ENCODE measurements at places on chromosomes 16 and 17. TPM values are rescaled to one million over a fixed set of nuclear protein-coding genes. Genes with fewer than 3 reads are reported as not detected.

- H3K4me3 ChIP-seq, result no peak overlapping the region
- no peaks in the 10 kb centered on the region for H3K27me3 ChIP-seq
- H3K4me1 ChIP-seq, result peaks cover 45% of the 10 kb centered on the region
- H3K36me3 ChIP-seq, result no peaks in the 10 kb centered on the region
Observed at GRCh38 chr17:50945779-50946222, 79.6 kb upstream of the TOB1 start.

- H3K36me3 ChIP-seq, result no peaks in the 10 kb centered on the region
- H3K4me3 ChIP-seq, result no peak overlapping the region
- no peaks in the 10 kb centered on the region for H3K4me1 ChIP-seq
- DNase-seq, result no peak
Observed at GRCh38 chr17:71068408-71068750, 899.0 kb downstream of the KCNJ2 start.

PROCA1 gene
- total RNA-seq, result 4.7 TPM

DNA sequence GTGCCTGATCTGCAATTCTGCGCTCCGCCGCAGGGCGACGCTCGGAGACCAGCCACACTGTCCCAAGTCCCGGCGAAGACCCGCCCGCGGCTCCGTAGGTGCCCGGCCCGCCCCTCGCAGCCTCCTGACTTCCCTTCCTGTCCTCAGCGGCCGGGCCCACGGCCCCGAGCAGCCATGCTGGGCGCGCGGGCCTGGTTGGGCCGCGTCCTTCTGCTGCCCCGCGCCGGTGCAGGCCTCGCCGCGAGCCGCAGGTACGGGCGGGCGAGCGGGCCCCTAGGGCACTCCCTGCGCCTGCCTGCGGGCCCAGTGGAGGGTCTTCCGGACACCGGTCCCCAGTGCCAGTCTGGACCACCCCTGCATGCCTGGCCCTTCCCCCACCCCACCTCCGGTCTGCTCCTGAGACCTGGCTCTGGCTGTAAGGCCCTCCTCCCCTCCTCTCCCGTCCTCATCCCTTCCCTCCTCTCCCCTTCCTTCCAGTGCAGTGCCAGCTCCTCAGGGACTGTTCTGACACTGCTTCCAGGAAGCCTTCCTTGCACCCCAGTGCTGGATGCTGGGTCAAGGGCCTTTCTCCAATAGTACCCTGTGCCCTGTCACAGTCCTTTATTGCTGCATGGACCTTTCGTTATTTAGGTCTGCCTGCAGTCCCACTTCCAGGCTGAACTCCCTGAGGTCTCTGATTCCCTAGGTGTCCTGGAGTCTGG lies at the start of gene SPATA20:
Gene SPATA20 (plus strand): TSS at position 140 of the 701 bp plus-strand sequence. CDS start 35 bp downstream, at position 175.
- H3K36me3 ChIP-seq, result no peaks in the 10 kb centered on the region
- H3K27ac ChIP-seq, result peak within 1 kb of the TSS; percentile 54

DNA sequence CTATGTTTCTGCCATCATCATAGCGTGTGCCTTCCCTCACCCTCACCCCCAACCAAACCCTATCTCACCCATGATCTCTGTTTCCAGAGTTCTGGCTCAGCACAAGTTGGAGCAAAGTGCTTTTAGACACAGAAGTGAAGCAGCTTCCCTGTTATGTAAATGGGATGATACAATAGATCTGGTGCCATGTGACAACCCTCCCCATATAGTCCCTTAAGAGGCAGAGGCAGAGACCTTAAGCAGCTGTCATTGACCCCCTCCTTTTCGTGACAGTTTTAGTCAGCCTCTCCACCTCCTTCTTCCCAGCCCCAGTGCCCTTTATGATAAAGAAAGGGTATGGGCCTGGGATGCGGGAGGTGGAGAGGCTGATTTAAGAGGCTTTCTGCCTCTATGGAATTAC lies 40.3 kb upstream of the MED13 start:
- no peak for DNase-seq
- H3K36me3 ChIP-seq, result no peaks in the 10 kb centered on the region
- H3K27me3 ChIP-seq, result no peaks in the 10 kb centered on the region
- no peaks in the 10 kb centered on the region for H3K4me1 ChIP-seq
- H3K4me3 ChIP-seq, result no peak overlapping the region
- no peak overlapping the region for H3K27ac ChIP-seq

- H3K27ac ChIP-seq, result no peak overlapping the region
- no peaks in the 10 kb centered on the region for H3K36me3 ChIP-seq
Observed at GRCh38 chr17:50207792-50208567, 6.5 kb upstream of the COL1A1 start.
